GM06990 (cell line): ENCODE measurements at places on chromosomes 2 and 18.

GRCh38 chr2:23636426-23636825, 251.4 kb downstream of the KLHL29 start:
- no peak for DNase-seq

GRCh38 chr2:20532634-20533437, 86.0 kb downstream of the RHOB start:
- no peak for DNase-seq

- no peak for DNase-seq
Measured at GRCh38 chr2:177393203-177393755, 706 bp downstream of the AGPS start.

GRCh38 chr2:156300337-156300736, 32.2 kb downstream of the NR4A2 start:
- DNase-seq = no peak

- no peak for DNase-seq
Measured at GRCh38 chr18:7452331-7452730, 114.8 kb upstream of the PTPRM start.

- no peak for DNase-seq
Measured at GRCh38 chr2:61423714-61424113, 47.2 kb downstream of the USP34 start.

DNA sequence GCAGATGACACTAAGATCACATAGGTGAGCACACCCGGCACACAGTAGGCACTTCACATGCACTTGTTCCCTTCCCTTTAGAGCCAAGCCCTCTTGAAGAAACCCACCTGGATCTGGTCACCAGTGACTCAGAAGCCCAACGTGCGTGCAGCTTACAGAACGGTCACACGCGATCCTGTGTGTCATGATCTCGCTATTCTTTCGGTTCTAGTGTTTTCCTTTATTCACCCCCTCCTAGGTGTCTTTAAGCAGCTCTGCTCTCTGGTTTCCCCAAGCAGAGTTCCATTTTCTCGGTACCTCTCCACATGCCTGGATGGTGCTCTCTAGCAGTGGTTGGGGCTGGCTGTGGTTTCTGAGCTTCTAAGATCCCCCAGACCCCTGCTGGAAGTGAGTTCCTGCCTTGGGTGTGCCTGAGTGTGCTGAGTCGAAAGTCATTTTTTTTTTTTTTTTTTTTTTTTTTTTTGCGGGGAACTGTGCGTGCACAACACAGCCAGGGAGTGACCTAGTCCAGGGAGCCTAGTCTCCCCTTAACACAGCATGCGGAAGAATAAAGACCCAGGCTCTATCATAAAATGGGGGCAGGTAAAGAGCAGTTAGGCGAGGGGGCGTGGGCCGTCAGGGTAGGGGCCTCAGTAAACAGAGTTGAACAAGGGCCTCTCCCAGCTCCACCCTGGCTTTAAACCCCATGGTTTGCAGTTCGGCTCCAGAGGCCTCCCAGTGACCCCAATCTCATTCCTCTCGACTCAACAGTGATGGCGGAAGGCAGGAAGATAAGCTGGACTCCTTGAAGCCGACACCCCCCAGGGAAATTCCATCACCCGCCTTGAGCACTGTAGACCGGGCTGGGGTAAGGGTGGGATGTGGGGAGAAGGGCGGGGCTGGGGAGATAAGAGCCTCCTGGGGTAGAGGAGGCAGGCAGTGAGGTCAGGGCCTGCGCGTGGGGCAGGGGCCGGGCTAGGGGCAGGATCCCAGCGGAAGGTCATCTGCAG, 29.8 kb upstream of the DNMT3A start:
- no peak for DNase-seq

DNA sequence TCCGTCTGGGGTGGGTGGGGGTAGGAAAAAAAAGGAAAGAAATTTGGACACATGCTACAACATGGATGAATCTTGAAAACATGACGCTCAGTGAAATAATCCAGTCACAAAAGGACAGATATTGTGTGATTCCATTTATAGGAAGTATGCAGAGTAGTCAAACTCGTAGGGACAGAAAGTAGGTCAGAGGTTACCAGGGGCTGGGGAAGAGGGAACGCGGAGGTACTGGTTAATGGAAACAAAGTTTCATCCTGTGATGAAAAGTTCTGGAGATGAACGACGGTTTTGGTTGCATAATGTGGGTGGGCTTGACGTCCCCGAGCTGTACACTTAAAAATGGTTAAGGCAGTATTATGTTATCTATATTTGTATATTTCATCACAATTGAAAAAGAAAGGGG, 4.5 kb upstream of the SFTPB start:
- DNase-seq = no peak

DNA sequence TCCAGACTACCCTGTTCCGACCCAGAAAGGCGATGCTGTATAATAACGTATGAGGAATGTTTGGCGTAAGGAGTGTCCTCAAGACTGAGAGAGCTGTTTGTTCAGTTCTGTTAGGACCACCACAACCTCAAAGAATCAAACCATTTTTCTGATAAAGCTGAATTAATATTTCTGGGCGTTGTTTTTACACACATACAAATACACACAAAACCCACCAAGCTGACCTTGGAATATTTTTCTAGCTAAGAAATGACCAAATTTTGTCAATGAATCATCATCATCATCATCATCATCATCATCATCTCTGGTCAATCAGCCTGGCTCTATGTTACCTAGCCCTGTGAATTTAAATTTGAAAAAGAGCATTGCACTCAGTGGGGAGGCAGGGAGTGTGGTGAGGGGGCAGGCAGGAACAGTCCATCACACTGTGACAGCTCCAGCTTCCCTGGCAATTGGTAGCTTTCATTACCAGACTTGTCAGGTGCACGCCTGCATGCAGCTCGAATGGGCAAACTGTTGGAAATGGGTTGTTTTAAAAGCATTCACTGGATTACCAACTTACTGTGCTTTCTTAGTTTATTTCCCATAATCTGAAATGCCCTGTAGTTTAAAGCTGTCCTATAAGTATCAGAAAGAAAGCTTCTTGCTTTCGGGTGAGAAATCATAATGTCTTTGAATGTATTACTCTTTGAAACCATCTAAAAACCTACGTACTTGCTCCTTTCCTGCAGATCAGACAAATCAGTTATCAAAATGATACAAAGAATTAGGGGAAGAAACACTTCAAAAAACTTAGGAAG, 6.9 kb upstream of the POU3F3 start:
- no peak for DNase-seq

GRCh38 chr18:41756141-41756540, 198.9 kb upstream of the PIK3C3 start:
- no peak for DNase-seq

DNA sequence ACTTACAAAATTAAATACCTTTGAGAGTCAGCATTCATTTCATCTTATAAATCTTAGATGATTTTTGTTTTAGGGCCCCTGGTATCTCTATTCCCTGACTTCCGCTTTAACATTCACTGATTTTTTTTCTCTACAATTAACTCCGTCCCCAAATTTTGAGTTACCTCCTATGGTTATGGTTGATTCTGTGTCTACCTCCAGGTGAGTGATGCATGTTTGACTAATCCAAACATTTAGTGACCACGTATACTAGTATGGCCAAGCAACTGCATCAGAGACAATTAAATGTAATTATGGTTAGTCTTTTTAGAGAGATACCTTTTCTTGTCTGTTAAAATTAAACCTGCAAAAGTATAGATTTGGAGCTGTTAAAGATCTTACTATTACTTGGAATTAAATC, 120.3 kb downstream of the CCDC102B start:
- DNase-seq = no peak

DNA sequence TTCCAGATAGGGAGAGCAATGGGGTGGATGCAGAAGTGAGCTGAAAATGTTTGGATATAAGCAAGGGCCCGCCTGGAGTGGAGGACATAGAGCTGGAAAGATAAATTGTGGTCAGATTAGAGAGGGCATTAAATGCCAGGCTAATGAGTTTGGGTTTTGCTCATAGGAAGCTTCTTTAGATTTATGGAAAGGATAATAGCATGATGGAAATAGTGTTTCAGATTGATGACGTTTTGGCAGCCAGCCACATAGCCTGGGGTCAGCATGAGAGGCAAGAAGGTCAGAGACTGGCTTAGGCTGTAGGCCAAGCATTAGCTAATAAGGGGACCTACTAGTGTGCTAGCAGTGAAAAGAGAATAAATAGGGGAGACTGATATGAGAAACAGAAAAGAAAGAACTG, 321.6 kb downstream of the STK39 start:
- no peak for DNase-seq

DNA sequence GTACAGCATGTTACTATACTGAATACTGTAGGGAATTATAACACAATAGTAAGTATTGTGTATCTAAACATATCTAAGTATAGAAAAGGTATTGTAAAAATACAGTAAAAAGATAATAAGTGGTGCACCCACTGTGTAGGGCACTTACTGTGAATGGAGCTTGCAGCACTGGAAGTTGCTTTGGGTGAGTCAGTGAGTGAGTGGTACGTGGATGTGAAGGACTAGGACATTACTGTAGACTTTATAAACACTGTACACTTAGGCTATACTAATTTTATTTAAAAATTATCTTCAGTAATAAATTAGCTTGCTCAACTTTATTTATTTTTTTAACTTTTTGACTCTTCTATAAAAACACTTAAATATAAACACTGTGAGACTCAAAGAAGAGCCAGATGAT, 82.6 kb downstream of the MTA3 start:
- no peak for DNase-seq

GRCh38 chr2:54701029-54701428, 22.4 kb upstream of the EML6 start:
- no peak for DNase-seq

DNA sequence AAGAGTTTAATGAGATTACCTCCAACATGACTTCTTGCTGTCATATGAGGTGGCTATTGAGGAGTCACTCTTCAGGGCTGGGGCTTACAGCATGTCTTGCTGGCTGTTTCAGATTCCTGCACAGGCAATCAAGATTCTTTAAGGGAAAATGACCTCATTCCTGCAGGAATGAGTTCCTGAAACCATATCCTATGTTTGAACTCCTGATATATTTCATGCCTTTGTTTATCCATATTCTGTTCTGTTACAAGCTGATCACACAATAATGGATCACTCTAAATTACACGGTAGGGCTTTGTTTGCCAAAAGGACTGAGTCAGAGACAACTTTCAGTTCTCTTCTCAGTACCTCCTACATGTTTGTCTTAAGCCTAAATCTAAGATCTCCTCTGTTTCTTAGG, 879.8 kb upstream of the PIK3C3 start:
- no peak for DNase-seq
